Foreskin keratinocyte (primary cell): ENCODE measurements at places on chromosomes 5 and 9.

GRCh38 chr9:129394061-129394885 is 216.2 kb upstream of the IER5L start:
- DNase-seq, result no peak

DNA sequence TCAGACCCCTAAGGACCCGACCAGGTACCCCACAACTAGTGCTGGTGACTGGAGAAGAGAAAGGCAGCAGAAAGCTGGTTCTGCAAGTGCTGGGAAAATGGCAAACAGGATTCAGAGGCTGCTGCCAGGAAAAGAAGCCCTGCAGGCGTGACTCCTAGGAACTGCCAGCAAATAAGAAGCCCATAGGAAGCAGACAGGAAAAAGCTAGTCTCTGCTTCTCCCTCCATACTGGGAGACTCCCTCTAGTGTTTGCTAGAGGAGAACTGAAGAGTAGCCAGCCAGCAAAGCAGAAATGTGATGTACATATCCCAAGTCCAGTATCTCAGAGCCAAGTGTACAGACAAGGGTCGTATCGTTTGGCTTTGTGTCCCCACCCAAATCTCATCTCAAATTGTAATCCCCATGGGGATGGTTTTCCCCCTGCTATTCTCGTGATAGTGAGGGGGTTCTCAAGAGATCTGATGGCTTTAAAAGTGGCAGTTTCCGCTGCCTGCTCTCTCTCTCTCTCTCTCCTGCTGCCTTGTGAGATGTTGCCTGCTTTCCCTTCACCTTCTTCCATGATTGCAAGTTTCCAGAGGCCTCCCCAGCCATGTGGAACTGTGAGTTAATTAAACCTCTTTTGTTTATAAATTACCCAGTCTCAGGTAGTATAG is 38.1 kb upstream of the TUSC1 start:
- DNase-seq, result peak; percentile 80

DNA sequence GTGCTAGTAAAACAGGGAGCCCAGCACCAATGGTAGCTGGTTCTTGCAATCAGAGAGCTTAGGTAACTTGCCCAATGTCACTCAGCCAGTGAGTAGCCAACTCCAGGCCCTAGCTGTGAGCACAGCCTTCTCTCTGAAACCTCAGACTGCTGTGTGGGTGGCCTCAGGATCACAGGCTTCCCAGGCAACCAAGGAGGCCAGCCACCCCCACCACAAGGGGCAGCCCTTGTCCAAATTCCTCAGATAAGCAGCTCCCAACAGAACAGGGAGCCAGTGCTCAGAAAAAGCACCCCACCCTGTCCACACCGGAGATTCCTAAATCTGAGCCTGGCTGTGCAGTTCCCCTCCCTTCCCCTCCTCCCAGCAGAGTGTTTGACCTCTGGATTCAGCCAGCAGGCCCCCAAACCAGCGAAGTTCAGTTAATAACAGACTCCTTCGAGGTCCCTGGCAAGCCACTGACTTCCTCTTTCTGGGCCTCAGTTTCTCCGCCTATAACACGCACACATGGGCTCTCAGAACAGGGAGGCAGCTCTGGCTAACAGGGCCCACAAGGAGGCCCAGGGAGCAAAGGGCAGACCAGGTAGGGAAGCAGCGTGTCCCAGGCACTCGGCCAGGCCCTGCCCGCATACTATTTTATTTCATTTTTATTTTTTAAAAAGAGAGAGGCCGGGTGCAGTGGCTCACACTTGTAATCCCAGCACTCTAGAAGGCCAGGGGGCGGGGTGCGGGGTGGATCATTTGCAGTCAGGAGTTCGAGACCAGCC is 2.7 kb downstream of the EEIG1 start:
- no peak for DNase-seq

- no peak for DNase-seq
Observed at GRCh38 chr9:99103901-99104458, 933 bp upstream of the TGFBR1 start.

DNA sequence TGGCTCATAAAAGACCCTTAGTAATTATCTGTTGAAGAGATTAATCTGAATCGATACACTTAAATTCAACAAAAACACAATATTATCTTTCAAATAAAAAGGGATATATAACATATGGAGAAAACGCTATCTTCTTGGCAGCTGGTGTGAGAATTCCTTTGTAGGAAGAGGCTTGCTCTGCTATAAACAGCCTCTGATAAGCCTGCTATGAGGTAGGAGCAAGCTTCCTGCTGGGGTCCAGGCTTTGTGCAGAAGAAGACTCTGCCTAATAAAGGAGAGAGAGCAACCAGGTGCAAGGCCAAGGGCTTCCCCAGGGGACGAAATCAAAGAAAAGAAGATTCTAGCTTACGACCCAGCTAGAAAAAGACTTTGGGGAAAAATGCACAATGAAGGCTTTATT is 43.3 kb upstream of the SSBP2 start:
- no peak for DNase-seq

DNA sequence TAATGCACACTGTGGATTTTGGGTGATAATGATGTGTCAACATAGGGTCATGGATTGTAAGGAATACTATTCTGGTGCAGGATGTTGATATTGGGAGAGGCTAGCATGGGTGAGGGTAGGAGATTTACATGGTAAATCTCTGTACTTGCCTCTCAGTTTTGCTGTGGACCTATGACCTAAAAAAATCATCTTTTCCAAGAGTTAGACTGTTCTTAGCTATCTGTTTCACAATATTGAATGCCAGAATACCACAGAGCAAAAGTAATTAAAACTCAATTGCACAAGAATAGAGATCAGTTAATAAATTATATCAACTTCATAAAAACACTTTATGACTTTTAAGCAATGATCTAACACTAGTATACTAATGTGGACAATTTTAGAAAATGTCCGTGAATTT is 651.6 kb downstream of the HTR1A start:
- DNase-seq, result no peak

DNA sequence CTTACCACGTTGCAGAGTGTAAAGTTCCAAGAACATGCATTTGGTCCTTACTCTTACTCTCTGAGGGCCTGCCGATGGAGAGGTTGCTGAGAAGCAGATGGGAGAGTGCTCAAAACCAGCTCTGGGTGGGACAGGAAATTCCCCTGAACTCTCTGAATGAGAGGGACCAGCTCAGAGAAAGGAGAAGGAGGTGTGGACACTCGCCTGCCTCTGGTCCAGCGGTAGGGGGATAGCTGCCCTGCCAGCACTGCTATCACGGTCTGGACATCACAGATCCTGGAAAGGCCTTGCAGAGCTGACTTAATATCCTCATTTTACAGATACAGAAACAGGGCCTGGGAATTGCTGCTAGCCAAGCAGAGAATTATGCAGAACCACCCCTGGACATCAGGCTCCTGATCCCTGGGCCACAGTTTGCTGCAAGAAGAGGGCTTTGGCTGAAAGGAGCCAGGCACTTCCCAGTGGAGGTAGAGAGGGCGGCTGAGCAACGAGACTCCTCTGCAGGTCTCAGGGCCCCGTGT is 4.9 kb downstream of the TRAF1 start:
- DNase-seq, result no peak

DNA sequence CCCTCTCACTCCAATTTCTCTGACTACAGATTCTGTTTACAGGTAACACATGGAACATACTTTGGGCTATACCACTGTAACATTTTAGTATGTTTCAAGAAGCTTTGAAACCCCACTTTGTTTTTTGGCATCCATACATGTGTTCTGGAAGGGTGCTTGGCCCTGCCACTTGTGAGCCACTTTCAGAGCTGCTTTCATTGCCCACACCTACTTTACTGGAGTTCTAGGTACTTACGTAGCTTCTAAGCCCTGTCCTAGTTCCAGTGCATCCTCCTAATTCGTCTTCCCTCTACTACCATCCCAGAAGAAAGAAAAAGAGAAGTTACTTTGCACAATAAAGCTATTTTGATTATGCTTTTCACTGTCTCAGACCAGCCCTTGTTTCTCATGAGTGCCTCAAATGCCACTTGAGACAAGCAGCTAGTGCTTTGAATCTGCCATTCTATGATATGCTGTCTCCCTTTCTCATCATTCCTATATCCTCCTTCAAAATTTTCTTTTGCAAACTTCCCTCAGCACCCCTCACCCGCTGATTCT is 26.5 kb upstream of the C5orf47 start:
- DNase-seq, result no peak

- peak; percentile 75 for DNase-seq
Observed at GRCh38 chr9:99778308-99778707, 43.4 kb upstream of the NR4A3 start.

- DNase-seq, result no peak
Observed at GRCh38 chr9:108766626-108767161, 89.1 kb downstream of the ACTL7B start.

GRCh38 chr5:135662061-135662481 is 83.3 kb upstream of the CXCL14 start:
- DNase-seq, result no peak

DNA sequence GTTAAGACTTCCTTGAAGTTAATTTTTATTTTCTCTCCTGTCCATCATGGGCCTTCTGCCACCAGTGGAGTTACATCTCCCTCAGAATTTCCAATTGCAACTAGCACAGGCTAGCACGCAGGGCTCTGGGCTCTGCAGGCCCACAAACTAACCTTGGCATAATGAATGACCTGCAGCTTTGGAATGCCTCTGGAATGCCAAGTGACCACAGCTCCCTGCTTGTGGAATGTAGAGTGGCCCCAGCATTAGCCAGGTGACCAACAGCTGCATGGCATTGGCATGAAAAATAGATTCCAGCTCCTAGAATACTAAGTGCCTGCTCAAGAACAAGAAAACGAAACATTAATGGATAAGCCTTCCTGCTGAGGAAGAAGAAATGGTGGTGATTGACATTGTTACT is 726.1 kb downstream of the BRINP1 start:
- peak; percentile 74 for DNase-seq

DNA sequence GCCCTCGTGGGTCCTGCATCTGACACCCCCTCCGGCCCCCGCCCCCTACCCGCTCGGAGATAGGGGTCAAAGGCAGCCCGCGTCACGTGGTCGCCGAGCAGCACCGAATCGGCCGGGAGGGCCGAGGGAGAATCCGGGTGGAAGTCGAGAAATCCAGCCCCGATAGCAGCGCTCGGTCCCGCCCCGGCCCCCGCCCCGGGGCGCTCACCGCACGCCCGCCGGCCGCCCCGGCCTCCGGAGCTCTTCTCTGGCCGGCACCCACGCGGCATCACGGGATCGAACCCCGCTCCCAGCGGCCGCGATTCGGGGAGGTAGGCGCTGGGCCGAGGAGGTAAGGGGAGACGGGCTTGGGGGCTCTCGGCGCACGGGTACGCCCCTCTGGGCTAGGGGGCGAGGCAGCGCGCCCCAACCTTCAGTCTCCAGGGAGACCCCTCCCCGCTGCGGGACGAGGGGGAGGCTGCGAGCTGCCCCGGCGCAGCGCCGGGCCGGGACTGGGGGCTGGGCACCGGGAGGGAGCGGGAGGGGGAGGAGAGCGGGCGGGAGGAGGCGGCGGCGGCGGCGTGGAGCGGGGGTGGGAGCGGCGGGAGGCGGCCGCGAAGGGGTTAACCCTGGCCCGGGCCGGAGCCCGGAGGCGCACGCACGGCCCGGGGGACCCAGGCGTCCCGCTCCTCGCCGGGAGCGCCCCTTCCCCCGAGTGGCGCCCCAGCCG is 22.1 kb upstream of the NDST1 start:
- no peak for DNase-seq

GRCh38 chr5:109529520-109529919 is 119.7 kb upstream of the PJA2 start:
- DNase-seq, result peak; percentile 53

- DNase-seq, result peak; percentile 38
Observed at GRCh38 chr5:10668697-10669096, 92.3 kb downstream of the DAP start.

- DNase-seq, result no peak
Observed at GRCh38 chr9:86022687-86023266, 76.6 kb downstream of the GOLM1 start.

DNA sequence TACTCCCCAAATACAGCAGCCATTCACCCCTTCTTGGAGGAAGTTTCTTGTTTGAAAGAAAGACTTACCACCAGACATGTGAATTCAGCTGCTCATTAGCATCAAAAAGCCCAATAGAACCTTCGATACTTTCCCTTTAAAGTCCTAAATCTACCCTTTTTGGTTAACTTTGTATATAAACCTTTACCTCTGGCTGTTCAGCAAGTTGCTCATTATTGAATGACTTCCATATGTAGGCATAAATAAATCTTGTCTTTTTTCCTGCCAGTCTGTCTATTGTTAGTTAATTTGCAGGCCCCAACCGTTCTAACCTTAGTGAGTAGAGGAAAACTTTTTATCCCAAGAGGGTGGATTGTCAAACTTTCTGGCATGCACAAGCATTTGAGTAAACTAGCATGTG is 27.9 kb upstream of the FBXL17 start:
- DNase-seq, result no peak

DNA sequence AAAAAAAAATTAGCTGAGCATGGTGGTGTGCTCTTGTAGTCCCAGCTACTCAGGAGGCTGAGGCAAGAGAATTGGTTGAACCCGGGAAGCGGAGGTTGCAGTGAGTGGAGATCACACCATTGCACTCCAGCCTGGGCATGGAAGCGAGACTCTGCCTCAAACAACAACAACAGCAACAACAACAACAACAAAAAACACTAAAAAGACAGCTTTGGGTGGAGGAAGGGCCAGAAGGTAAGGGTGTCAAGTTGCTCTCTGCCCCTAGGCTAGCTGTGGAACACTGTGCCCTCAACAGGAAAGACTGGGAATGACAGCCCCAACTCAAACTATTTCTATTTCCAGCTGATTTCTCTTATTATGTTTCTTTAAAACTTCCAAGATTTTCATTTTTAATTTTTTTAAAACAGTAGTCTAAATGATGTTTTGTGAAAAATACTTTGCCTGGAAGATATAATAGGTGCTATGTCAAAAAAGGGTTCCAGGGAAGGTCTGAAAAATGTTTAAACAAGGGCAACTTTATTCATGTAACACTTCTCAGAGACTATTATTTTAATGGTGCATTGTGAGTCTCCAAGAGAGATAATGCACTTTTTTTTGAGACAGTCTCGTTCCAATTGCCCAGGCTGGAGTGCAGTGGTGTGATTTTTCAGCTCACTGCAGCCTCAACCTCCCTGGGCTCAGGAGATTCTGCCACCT is 29.9 kb downstream of the CLINT1 start:
- peak; percentile 7 for DNase-seq

DNA sequence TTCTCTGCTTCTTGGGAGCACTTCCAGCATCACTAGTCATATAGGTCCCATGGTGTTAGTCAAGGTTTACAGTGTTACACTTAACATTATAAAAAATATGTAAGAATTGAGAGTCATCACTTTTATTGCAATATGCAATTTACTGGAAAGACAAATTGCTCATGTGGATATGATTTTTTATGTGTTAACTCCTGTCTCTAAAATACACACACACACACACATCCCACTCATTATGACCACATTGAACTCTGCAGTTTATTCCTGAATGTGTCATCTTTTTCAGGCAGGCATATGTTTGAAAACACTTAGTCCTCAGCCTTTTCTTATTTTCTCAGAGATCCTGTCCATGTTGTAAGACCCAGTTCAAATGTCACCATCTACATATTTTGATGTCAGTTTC is 148.5 kb upstream of the MRPS30 start:
- DNase-seq, result no peak

- DNase-seq, result no peak
Observed at GRCh38 chr5:177608243-177609075, 8.5 kb downstream of the B4GALT7 start.

GRCh38 chr9:87810679-87811178 is 71.9 kb upstream of the SPATA31E1 start:
- no peak for DNase-seq
